SJSA1 (cell line): ENCODE measurements at places on chromosomes 1 and 21.
A peak's percentile ranks its signal among the peaks of the same experiment; 100 is the strongest.

- DNase-seq, result no peak
Measured at GRCh38 chr21:37874481-37874880, 41.8 kb downstream of the KCNJ6 start.

DNA sequence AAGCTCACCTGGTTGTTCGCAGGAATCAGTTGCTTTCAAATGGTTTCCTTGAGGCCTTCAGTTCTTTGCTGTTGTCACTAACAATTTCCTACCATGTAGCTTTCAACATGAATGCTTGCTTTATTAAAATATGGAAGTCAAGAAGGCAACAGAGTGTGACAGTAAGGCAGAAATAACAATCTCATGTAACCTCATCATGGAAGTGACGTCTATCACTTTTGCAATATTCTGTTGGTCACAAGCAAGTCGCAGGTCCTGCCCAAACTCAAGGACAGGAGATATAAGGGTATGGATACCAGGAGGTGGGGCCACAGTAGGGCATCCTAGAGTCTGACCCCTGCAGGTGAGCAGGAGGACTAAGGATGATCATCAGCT, 296.8 kb upstream of the ZP4 start:
- no peak for DNase-seq

- peak; percentile 28 for DNase-seq
Measured at GRCh38 chr1:51313961-51314777, 16.2 kb downstream of the TTC39A start.

- DNase-seq, result no peak
Measured at GRCh38 chr1:8382051-8382505, 64.2 kb downstream of the SLC45A1 start.

DNA sequence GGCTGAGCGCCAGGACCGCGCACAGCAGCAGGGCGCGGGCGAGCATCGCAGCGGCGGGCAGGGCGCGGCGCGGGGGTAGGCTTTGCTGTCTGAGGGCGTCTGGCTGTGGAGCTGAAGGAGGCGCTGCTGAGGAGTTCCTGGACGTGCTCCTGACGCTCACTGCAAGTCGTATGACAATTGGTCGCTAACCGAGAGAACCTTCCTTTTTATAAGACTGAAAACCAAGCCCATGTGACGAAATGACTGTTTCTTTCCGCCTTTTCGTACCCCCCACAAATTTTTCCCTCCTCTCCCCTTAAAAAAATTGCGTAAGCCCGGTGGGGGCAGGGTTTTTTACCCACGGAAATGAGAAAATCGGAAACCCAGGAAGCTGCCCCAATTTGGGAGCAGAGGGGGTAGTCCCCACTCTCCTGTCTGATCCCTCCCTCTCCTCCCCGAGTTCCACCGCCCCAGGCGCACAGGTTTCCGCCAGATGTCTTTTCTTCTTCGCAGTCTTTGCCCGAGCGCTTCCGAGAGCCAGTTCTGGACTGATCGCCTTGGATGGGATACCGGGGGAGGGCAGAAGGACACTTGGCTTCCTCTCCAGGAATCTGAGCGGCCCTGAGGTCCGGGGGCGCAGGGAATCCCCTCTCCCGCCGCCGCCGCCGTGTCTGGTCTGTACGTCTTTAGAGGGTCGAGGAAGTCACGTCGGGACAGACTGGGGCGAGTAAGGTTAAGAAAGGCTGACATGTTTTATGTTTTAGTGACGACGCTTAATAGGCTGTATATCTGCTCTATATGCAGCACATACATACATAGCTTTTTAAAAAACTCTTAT, at the start of gene PTGS2:
Gene PTGS2, minus strand, starts transcription at position 179 of the 817 bp plus-strand sequence. Its CDS starts 133 bp downstream, at position 46.
- DNase-seq, result peak; percentile 52

GRCh38 chr1:66367369-66367768, 166.6 kb upstream of the SGIP1 start:
- no peak for DNase-seq

DNA sequence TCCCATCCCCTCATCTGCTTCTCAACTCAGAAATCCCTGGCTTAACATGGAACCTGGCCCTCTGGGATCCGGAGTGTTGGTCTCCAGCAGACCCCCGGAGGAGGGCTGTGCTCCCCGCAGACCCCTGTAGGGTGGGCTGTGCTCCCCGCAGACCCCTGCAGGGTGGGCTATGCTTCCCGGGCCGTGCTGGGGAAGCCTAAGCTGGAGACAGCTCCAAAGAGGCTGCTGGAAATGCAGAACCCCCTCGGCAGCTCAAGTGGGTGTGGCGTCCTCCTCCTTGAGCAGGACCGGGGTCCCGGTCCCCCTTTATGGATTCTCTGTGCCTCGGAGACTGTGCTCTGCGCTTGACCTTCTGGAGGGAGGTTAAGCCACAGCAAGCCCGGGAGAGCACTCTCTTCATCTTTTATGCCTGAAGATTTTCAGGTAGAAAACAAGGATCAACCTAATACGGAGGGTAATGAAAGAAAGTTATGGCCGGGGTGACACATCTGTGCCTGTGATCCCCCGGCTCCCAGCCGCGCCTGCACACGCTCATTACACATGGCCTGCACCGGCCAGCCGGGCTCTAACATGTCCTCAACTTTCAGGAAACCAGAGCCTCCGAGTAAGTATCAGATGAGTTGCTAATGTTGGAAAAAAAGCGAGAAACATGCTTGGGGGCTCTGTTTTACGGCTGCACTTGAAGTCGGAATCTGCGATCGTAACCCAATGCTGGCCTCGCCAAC, 87.7 kb upstream of the ACTRT2 start:
- DNase-seq, result no peak

DNA sequence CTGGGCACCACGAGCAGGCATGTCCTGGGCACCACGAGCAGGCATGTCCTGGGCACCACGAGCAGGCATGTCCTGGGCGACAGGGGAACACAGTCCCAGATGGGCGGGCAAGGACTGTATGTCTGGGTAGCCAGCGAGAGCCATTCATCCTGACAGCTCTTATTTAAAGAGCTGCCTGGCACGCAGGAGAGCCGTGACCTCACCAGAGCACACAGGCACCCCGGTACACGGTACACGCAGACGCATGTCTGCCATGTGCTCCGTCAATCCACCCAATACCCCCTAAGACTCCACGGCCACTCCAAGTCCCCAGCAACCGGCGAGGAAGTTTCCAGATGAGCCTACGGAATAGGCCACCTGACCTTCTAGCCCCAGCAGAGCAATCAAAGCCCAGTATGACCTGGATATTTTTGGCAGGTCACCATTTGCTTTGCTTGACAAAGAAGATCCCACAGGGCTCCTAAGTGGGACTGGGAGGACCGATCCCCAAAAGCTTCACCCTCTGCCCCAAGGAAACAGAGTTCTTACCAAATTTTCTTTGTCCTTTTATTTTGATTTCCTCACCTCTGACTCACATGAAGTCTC, 51.7 kb downstream of the CASZ1 start:
- no peak for DNase-seq

- no peak for DNase-seq
Measured at GRCh38 chr1:182207300-182207699, 145.8 kb upstream of the ZNF648 start.

DNA sequence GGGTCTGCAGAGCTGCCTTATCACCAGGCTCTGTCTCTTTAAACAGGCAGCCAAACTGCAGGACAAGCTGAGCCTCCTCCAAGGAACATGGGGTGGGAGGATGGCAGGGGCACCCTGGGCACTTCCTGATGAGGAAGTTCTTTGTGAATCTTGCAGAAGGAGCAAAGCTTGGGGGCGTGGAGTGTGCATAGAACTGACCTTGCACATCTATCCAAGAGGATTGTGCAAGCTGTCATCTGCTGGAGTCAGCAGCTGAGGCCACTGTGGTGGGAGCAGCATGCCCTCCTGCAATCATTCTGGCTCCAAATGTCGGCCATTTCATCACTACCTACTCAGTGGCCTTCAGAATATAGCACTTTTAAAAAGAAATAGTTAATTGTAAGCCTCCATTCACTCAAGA, 182.2 kb downstream of the AJAP1 start:
- no peak for DNase-seq

- no peak for DNase-seq
Measured at GRCh38 chr21:26112127-26112742, 58.3 kb downstream of the APP start.
